Ascending aorta (tissue), 2 donors: ENCODE measurements at places on chromosomes 12 and 14.
A peak's percentile ranks its signal among the peaks of the same experiment; 100 is the strongest.

DNA sequence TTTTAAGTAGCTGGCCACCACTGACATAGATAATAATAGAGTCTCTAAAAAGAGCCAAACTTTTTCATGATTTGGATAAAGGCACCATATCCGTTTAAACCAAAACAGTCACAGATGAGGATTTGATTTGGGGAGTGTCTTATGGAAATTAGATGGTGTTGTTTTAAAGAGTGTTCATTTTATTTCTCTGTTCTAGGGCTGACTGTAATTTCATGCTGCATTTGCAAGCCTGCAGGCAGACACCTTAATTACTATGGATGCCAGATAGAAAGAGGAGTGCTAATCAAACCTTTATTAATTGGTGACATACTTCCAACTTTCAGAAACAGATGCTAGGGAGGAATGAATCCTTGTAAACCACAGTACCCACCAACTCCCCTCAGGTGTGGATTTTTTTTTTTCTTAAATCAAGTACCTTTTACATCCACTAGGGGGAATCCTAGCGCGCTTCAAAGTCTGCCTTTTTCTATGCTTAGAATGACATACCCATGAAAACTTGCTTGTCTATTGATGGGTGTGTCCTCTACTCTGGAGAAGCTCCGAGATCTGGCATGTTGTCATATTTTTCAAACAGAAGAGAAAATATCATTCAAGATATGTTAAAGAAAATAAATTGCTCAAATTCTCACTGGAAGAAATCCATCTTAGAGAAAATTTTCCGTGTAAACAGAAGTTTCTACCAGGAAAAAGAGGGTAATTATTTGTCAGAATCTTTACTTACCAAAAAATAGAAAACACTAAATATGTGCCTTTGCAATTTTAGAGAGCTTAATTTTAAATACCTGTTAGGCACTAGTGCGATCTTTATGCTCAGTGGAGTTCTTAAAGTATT, 14.2 kb upstream of the PLXNC1 start:
- no peak for DNase-seq

DNA sequence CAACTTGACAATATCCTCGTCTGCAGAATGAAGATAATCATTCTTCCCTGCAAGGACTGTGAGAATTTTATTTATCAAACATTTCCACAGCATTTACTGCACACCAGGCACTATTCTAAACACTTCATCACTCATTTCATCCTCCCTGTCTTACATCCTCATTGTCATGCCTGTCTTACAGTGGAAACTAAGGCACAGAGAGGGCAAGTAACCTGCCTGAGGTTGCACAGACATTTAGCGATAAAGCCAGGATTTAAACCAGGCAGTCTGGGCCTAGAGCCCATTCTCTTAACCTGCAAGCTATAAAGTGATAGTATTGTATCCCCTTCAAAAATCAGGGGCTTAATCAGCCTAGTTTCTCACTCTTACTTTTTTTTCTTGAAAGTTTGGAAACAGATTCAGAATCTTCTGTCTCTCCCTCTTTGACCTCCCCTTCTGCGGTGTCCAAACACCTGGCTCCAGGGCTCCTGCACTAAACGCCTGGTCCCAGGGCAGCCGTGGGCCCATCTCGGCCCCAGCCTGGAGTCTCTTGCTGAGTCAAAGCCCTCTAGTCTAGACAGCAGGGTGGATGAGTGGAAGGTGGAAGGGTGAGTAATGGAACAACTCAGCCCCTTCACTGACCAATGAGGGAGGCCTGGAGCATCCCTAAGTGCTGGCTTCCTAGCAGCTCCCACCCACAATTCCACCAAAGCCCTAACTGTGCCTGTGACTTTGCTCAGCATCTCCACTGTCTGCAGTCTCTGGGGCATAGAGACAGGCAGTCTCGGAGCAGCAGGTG, 12.5 kb downstream of the ISM2 start:
- DNase-seq = no peak

DNA sequence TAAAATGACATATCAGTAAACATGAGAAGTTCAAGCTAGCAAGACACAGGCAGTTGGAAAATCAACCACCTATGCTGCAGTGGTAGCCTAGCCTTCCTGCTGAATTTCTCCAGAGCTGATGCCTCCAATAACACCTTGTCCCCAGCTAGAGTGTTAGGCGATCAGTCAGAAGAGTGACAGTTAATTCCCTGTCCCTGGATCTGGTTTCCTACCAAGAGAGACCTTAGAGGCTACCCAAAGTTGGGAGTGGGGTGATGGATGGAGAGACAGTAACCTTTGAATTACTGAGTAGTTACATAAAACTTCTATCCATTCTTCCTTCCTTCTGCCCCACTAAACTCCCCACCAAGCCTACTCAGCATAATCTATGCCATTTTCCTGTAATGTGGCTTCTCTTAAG, 1.9 kb upstream of the ANO2 start:
- no peak for DNase-seq

DNA sequence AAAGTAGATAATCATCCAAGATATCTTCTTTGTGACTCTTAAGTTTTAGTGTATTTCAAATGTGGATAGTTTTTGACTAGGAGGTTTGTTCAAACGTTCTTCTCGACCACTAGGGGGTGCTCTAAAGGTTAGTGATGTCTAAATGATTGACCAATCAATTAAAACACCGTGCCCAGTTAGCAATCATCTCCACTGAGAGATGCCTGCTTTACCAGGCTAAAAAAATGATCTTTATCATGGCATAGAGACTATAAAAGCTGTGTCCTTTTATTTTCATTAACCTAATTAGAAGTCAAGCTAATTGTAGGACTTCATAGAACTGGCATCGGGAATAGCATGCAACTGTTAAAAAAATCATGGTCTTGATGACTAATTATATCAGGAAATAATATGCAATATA, 153.9 kb downstream of the PRKCH start:
- DNase-seq = no peak

GRCh38 chr12:10220398-10221077, 7.9 kb downstream of the GABARAPL1 start:
- peak; percentile 43 for DNase-seq

- no peak for DNase-seq
These were observed 19.6 kb downstream of the TMPRSS12 start for GRCh38 chr12:50862316-50862715.
